ENCODE measurements at places on chromosomes 6 and 20.

DNA sequence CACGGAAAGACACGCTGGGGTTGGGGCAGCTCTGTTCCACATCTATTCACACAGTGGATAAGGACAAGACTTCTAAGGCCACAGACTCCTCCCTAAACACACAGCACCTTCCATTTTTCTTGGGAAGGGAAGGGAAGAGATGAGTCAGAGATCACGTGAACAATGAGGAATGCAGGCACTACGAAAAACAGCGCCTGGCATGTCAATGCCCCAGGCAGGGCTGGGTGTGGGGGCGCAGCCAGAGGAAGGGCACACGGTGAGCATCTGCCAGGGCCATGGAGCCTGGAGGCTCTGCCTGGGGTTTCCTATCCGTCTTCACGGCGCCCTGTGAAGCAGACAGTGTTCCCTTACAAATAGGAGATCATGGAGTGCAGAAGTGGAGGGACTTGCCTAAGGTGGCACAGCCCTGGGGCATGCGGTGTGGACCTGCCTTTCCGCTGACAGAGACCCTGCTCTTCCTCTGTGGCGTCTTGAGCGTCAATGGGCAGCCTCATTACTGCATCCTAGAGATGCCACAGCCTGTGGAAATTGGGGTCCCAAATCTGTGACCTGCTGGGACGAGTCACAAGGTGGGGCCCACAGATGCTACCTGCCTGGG is 15.4 kb downstream of the UNC93A start:
- DNase-seq, result no peak
- H3K36me3 ChIP-seq, result no peaks in the 10 kb centered on the region
- H3K4me3 ChIP-seq, result no peak overlapping the region
- H3K27me3 ChIP-seq, result peaks cover 16% of the 10 kb centered on the region
- no peak overlapping the region for H3K27ac ChIP-seq

DNA sequence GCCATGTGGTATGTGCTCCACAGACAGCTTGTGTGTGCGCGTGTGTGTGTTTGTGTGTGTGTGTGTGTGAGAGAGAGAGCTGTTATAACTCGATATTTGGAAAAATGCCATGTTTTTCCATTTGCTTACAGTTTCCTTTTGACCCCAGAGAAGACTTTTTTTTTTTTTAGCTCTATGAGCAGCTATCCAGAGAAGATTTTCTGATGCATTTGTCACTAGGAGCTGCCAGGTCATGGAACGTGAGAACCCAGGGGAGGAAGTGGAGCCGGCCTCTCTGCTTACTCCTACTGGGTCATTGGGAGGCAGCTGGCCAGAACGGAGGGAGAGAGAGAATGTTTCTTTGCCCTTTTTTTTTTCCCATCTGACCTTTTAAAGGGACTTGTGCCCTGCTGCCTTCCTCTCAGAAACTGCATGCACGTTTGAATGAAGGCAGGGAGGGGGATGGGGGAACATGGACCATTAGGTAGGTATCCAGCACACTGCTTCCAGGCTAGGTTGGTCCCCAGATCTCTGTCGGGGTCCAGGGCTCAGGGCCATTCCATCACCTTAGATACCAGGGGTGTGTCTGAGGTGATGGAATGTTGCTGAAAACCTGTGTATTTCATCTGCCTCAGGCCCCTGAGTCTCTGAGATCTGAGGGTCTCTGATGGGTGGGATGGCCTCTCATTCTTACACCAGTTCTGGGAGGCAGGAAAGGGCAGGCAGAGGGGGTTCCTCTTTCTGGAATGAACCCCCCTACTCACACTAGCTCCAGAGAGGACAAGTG is 11.2 kb upstream of the MRPS18A start:
- H3K4me3 ChIP-seq, result no peak overlapping the region
- no peak overlapping the region for H3K27ac ChIP-seq
- H3K27me3 ChIP-seq, result no peaks in the 10 kb centered on the region
- H3K4me1 ChIP-seq, result peaks cover 39% of the 10 kb centered on the region
- DNase-seq, result no peak
- no peaks in the 10 kb centered on the region for H3K36me3 ChIP-seq

GRCh38 chr6:128759901-128760300 is 123.0 kb upstream of the LAMA2 start:
- no peak overlapping the region for H3K4me3 ChIP-seq
- no peaks in the 10 kb centered on the region for H3K27me3 ChIP-seq
- no peaks in the 10 kb centered on the region for H3K4me1 ChIP-seq

- no peak overlapping the region for H3K27ac ChIP-seq
- H3K4me3 ChIP-seq, result no peak overlapping the region
- H3K36me3 ChIP-seq, result no peaks in the 10 kb centered on the region
- no peaks in the 10 kb centered on the region for H3K27me3 ChIP-seq
- no peak for DNase-seq
Observed at GRCh38 chr6:35185302-35185681, 28.5 kb upstream of the SCUBE3 start.

DNA sequence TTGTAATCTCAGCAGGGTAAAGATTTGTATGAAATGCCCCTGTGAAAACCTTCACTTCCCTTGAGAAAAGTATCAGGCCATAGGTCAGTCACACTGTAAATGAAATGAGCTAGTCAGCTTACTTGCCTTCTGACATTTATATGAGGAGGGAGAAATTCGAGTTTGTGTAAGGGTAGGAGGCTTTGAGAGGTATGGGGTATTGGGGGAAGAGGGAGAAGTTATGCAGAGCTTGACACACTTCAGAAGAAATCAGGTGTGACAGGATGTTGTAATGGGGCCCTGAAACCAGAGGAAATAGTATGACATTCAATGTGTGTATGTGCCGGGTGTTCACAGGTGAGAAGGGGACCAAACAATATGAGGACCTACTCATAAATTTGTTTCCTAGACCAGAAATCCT is 64.2 kb upstream of the CCN6 start:
- H3K36me3 ChIP-seq, result no peaks in the 10 kb centered on the region
- no peak overlapping the region for H3K4me3 ChIP-seq
- no peak overlapping the region for H3K27ac ChIP-seq
- no peak for DNase-seq

- no peaks in the 10 kb centered on the region for H3K27me3 ChIP-seq
- H3K27ac ChIP-seq, result no peak overlapping the region
- H3K36me3 ChIP-seq, result no peaks in the 10 kb centered on the region
Observed at GRCh38 chr6:119856136-119856535, 506.6 kb upstream of the MAN1A1 start.

DNA sequence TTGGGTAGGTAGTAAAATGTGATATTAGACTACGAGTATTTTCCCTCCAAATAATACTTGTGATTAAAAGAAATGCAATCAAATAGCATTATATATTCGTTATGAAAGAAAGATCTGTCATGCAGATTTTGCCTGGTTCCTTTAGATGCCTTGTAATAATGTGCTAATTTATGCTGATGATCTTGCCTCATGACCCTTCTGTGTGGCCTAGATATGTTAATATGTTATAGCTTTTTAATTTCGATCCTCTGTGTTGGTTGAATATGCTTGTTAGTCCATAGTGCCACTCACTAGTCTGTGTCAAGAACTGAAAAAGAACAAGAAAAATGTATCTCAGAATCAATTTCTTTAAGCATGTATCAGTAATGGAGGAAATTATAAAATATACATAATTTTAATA is 31.9 kb downstream of the CDKAL1 start:
- no peak for DNase-seq
- H3K4me3 ChIP-seq, result no peak overlapping the region
- no peaks in the 10 kb centered on the region for H3K27me3 ChIP-seq
- H3K36me3 ChIP-seq, result no peaks in the 10 kb centered on the region

- H3K27me3 ChIP-seq, result no peaks in the 10 kb centered on the region
- no peak overlapping the region for H3K4me3 ChIP-seq
- H3K4me1 ChIP-seq, result no peaks in the 10 kb centered on the region
- DNase-seq, result no peak
- no peak overlapping the region for H3K27ac ChIP-seq
- no peaks in the 10 kb centered on the region for H3K36me3 ChIP-seq
Observed at GRCh38 chr20:10179574-10180298, 38.9 kb upstream of the SNAP25 start.

DNA sequence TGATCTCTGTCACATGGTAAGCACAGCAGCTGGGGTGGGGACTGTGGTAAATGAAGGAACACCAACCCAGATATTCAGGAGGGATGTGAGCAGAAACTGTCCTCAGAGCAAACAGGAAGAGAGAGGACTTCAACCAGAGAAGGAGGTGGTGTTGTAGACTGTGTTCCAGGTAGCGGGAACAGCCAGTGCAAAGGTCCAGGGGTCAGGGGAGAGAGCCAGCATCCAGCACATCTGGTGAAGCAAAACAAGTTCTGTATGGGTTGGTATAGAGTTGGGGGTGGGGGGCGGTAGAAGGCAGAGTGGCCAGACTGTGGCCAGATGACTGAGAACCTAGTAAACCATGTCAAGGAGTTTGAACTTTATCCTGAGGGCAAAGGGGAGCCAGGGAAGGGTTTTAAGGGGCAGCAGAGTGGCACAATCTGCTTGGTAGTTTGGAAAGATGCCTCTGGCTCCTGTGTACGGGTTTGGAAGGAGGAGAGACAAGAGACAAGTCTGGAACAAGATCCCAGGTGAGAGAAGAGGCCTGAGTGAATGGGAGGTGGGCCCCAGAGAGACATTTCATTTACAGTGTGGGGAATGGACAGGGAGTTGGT is 27.8 kb upstream of the TTPAL start:
- peaks cover 2% of the 10 kb centered on the region for H3K27me3 ChIP-seq
- DNase-seq, result no peak
- no peak overlapping the region for H3K27ac ChIP-seq
- no peaks in the 10 kb centered on the region for H3K4me1 ChIP-seq
- no peak overlapping the region for H3K4me3 ChIP-seq

- H3K27me3 ChIP-seq, result no peaks in the 10 kb centered on the region
- H3K4me3 ChIP-seq, result no peak overlapping the region
- no peaks in the 10 kb centered on the region for H3K36me3 ChIP-seq
- H3K27ac ChIP-seq, result no peak overlapping the region
Observed at GRCh38 chr20:18879262-18879661, 65.7 kb downstream of the SCP2D1 start.

- no peaks in the 10 kb centered on the region for H3K36me3 ChIP-seq
- H3K4me1 ChIP-seq, result peaks cover 25% of the 10 kb centered on the region
- no peak for DNase-seq
Observed at GRCh38 chr20:57751411-57751810, 41.6 kb upstream of the PMEPA1 start.

- H3K36me3 ChIP-seq, result no peaks in the 10 kb centered on the region
- no peak overlapping the region for H3K4me3 ChIP-seq
- H3K27ac ChIP-seq, result no peak overlapping the region
- DNase-seq, result no peak
Observed at GRCh38 chr6:1247894-1248293, 64.0 kb upstream of the FOXQ1 start.

DNA sequence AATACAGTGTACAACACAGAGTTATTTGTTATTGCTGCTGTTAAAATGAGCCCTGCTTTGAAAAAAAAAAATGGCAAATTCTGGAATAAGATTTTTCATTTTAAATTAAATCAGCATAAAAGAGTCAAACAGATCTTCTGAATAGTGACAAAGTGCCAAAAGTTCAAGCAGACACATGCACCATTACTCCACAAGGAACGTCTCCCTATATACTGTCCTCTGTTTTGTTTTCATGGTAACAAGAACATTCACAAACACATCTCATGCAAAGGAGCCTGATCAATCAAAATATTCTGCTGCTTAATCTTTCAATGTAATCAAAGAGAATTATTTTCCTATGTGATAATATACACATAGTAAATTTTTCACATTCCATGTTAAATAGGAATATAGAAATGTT is 2.7 kb downstream of the HIVEP2 start:
- no peak overlapping the region for H3K27ac ChIP-seq
- no peaks in the 10 kb centered on the region for H3K27me3 ChIP-seq
- no peak overlapping the region for H3K4me3 ChIP-seq
- H3K4me1 ChIP-seq, result peaks cover 44% of the 10 kb centered on the region

DNA sequence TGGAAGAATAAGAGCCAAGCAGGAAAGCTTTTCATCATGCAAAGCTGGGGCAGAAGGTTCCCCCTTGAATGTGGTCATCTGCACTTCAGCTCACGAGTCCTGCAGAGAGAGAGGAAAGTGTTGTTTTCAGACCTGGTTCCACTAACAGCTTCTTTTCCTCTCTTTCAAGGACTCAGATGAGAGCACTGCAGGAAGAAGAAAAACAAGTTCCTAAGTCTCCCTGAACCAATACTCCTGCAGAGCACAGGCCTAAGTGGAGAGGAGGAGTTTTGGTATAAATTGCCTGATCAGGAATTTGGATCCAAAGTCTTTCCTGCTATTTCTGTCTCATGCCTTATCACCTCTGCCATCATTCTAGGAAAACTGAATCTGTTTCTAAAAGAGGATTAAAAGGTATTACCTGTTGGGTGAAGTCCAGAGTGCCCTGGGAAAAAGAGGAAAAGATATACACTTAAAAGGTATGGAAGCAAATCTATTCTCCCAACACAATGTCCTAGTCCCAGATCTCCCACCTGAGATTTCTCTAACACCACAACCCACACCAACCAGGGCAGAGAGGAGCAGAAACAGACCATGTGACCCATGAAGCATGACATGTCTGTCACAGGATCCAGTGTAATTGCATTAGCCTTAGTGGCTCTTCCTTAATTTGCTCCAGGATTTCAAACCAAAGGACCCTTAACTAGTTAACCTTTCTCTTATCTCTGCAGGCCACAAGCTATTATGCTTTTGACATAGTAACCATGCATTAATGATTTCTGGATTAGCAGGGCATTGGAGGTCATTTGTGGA is 12.2 kb downstream of the HLA-DRB5 start:
- H3K27ac ChIP-seq, result no peak overlapping the region
- H3K4me1 ChIP-seq, result no peaks in the 10 kb centered on the region
- no peaks in the 10 kb centered on the region for H3K36me3 ChIP-seq

DNA sequence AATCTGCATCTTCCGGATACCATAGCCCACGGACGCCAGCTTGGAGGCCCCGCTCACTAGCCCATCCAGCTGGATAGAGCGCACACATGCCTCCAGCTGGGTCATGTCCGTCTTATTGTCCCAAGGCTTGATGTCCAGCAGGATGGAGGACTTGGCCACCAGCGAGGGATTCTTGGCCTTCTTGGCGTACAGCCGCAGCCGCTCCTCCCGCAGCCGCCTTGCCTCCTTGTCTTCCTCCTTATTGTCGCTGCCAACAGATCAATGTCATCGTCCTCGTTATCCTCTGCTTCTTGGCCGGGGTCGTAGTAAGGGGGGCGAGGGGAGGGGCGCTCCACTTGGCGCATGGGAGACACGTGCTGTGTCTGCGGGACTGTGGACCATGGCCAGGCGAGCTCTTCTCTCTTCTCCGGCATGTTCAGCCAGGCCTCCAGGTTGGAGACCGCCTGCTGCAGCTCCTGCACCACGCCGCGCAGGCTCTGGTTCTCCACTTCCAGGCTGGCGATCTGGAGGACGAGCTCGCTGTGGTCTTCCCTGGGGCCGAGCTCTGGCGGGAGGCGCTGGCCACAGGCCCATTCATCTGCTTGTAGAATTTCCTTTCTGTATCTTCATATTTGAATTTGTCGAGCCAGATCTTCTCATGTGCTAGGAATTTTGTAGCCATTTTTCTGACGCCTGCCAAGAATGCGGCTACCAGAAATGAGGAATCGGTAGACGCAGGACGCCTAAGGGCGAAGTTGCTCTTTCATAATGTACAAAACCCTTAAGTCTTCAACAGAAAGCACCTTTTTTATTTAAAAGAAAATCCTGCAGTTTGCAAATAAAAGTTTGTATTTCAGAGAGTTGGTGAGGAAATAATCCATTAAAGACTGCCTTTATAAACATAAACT is 60.1 kb upstream of the PTPRK start:
- no peaks in the 10 kb centered on the region for H3K27me3 ChIP-seq
- no peak for DNase-seq
- no peak overlapping the region for H3K4me3 ChIP-seq
- H3K4me1 ChIP-seq, result no peaks in the 10 kb centered on the region
- no peaks in the 10 kb centered on the region for H3K36me3 ChIP-seq
- no peak overlapping the region for H3K27ac ChIP-seq
